ENCODE measurements at places on chromosomes 1 and 21.
A peak's percentile ranks its signal among the peaks of the same experiment; 100 is the strongest.

DNA sequence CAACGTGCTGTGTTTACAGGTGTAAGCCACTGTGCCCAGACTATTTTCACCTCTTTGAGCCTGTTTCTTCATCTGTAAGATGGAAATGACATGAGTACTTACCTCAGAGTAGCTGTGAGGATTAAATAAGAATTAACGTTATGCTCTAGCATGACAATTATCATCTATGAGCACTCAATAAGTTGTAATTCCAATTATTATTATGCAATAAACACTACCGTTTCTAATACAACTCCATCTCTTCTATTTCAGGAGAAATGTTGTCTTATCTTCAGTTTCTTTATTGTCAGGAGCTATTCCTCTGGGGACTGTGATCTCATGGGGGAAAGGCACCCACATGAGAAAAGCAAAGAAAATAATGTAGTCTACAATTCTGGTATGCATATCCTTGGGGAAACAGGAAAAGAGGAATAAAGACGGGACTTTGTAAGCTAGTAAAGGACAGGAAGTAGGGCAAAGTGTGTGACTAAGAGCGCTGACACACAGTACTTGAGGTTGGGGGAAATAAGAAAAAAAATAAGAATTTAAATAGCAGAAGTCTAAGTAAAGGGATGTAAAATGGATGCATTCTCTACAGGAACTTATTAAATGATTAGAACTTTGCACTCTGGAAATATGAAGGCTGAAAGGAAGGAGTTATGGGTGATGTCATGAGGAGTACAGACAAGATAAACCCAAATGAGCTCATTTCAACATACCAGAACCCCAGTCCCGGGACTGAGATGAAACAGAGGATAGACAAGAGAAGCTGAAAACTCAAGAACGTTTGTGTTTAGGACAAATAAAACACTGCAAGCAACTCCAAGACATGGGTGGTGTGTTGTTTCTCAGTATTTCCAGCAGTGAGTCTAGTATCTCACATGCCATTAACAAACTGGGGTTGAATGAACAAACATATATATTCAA, 9.8 kb downstream of the PHC2 start:
- DNase-seq, result no peak

DNA sequence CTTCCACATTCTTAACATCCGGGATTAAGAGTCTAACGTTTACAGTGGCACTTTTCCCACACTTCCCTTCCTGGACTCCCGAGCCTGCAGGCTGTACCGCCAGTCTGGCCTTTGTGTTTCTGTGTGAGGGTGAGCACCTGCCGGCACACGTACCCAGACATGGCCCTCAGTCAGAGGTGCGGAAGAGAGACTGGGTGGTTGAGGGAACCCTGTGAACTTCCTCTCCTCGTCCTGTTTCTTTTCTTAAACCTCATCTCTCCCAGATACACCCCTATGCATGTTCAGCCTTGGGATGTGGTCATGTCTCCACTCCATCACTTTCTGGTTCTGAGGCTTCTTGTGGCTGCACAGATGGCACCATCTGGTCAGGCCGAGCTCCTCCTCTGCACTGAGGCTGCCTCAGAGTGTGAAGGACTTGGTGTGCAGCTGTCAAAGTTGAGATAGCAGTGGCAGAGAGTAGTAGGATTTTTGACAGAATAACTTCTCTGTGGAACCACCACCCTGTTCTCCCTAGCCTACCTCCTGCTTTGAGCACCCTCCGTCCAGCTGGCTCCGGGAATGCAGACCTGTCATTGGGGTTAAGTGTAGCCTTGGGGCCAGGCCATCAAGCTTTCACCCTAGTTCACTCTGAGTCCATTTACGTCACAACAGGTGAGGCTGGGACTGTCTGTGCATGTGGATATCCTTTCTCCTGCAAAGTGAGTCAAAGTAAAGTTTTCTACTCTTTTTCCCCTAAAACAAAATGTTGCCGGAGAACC, 31.4 kb downstream of the VASH2 start:
- DNase-seq, result no peak

DNA sequence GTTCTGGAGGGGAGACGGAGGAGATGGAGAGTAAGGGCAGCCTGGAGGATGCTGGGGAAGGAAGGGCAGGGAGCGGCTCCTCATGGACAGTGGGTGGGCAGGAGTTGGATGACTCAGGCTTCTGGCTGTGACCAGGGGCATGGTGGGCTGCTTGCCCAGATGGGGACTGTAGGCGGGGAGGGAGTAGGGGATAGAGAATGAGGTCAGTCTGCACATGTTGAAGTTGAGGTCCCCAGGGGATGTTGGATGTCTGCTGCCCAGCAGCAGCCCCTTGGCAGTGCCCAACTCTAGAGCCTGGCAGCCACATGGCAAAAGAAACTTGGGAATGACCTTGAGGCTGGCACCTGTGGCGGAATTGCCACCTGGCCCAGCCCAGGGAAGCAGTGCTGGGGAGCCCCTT, 6.4 kb downstream of the SELENON start:
- no peak for DNase-seq

GRCh38 chr1:182237329-182237728, 154.3 kb downstream of the GLUL start:
- no peak for DNase-seq

DNA sequence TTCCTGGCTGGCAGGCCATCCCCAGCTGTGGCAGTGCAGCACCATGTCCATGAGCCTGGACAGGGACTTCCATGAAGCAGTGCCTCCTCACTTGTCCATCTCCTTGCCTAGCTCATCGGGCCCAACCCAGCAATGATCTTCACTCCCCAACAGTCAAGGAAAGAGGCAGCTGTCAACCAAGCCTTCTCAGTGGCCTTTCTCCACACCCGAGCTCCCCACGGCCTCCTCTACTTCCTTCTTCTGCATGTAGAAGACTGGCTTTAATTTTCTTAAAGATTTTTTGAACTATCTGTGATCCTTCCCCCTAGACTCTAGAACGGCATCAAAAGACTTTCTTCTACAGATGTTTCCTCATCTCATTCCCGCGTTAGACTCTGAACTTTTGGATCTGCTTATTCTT, 65.5 kb upstream of the COA6 start:
- DNase-seq, result no peak

DNA sequence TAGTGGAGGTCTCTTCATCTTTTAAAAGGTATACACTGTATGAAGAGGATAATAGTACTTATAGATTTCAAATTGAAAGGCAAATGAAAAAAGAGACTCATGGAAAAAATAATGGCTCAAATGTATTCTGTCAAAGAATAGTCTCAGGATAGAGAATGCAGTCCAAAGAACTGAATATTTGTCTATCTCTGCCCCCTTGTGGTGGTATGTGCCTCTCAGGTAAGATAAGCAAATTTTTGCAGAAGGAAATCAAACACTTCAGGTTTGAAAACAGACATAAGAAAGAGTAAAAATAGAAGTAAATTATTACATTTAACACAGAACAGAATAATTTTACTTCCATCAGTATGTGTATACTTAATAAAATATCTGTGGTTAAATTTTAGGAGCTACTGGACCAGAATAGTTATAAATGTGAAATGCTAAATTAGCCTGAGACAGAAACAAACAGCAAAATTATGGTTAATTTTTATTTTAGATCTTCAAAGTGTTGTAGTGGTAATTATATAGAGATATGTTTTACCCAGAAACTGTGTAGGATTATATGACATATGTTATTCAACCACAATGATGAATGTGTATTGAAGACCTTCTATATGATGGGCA, 164.4 kb upstream of the PALMD start:
- DNase-seq, result peak; percentile 60

Measured in NCI-H2081 (cell line).